Bladder microvascular endothelial cell (primary cell): ENCODE measurements at places on chromosomes 3 and 15. TPM values are rescaled to one million over a fixed set of nuclear protein-coding genes. Genes with fewer than 3 reads are reported as not detected.

GABRB3 gene
- under 0.01 TPM in 1 of 2 replicates, not detected in the other for total RNA-seq

IGDCC3 gene
- not detected in 2 replicates for total RNA-seq

POTEB3 gene
- not detected in 2 replicates for total RNA-seq

EPHA3 gene
- total RNA-seq: under 0.01 and 0.16 TPM in 2 replicates

PAK6 gene
- not detected in 2 replicates for total RNA-seq

APOD gene
- 8.9 and 77.2 TPM in 2 replicates for total RNA-seq

POLQ gene
- total RNA-seq: 7.6 and 7.8 TPM in 2 replicates

VPS39 gene
- total RNA-seq: 22.8 and 57.4 TPM in 2 replicates

CPNE4 gene
- not detected in 2 replicates for total RNA-seq

SAXO2 gene
- total RNA-seq: 0.06 and 0.65 TPM in 2 replicates

SERINC4 gene
- total RNA-seq: not detected in 2 replicates

RAF1 gene
- 72.9 and 105 TPM in 2 replicates for total RNA-seq
